Activated CD8-positive, alpha-beta memory T cell treated with anti-CD3 and anti-CD28 coated beads for 1 hour (primary cell): ENCODE measurements at places on chromosomes 5 and 9.

- no peak for DNase-seq
These were observed 30.0 kb downstream of the GFPT2 start for GRCh38 chr5:180323160-180323559.

DNA sequence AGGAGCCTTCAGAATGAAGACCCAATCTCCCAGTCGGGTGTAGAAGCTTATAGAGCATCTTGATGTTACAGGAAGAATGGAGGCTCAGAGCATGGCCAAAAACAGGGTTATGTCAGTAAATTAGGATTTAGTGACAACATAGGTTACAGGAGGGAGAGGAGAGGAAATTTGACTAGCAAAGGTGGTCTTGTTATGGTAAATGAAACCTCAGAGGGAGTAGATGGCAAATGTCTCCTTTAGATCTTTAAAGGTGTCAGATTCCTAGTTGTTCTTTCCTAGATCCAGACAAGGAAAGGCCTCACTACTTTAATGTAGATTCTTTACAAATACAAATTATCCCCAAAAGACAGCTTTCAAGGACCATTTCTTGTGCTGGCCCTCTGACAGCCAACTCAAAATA is 465.0 kb downstream of the DMRTA1 start:
- no peak for DNase-seq

DNA sequence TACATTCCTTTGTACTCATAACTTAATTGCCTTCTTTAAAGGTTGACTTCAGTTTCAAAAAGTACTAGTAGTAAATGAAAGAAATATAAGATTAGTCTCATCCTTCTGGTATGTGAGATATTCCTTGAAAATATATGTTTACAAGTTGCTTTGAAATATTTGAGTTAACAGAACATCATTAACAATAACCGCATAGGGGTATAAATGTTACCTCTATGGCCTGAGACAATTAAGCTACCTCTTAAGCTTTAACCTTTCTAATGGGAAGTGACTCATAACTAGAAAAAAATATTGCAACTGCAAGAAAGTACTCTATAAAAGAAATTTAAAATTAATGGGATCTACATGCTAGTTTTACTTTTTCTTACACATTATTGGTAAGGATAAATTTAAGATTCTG is 399.0 kb downstream of the CDH10 start:
- DNase-seq = no peak

GRCh38 chr9:130624154-130624553 is 40.2 kb upstream of the PRDM12 start:
- no peak for DNase-seq

DNA sequence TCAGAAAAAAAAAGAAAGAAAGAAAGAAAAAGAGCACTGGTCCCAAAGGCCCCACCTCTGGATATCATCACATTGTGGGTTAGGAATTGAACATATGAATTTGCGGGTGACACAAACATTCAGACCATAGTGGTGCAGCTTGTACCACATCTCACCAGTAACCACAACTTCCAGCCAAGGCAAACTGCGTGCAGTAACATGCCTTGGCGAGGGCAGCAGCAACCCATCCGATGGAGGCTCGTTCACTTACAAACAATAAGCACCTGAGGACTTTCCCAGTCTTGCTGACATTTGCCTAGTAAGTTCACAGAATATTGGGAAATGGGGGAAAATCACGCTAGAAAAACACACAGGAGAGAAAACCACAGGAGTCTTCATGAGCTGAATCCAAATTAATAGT is 508.1 kb downstream of the ZNF608 start:
- no peak for DNase-seq

DNA sequence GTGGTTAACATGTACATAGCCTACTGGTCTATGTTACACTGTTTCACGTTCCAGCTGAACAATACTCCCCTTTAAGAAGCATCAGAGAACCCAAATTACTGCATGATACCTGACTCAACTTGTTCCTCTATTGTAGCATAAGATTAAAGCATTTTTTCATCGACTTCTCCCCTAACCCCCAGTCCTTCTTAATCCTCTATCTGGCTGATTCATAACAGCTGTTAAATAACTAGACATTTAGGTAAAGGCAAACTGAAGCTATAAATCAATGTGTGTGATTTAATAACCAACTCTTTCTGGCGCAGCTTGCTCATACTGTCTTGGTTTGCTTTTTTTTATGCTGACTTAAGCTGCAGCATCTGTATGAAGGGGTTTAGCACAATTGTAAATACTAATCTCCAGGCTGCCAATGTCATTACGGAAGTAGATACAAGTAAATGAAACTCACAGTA is 94.2 kb upstream of the MTAP start:
- no peak for DNase-seq

- DNase-seq = no peak
These were observed 121.3 kb downstream of the DAB2IP start for GRCh38 chr9:121772600-121773285.

DNA sequence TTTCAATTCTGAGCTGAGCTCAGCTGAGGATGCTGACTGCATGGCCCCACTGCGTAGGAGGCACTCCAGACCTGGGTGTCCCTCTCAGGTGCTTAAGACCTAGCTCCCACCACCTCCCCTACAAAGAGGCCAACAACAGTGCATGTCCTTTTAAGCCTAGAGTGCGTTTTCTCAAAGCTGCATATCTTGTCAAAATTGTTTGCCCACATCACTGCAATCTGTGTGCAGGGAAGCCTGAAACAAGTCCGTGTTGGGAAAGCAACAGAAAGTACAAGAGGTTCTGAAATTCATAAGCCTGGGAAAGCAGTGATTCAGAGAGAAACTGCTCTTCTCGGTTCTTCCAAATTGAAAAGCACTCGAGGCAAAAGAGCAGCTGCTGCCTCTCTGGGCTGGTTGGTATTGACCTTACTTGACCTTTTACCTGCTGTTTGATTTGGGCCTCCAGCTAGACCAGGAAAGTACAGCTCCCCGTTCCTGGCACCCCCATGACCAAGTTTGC is 238.4 kb downstream of the NR2F1-AS1 start:
- no peak for DNase-seq

- DNase-seq = no peak
These were observed 57.7 kb downstream of the COMMD10 start for GRCh38 chr5:116142495-116142894.

- DNase-seq = no peak
These were observed 75.1 kb upstream of the SLC25A51 start for GRCh38 chr9:37978983-37979382.

- no peak for DNase-seq
These were observed 133.9 kb upstream of the SPEF2 start for GRCh38 chr5:35483780-35484179.

- DNase-seq = no peak
These were observed 805.1 kb downstream of the NR2F1-AS1 start for GRCh38 chr5:92775711-92776615.

DNA sequence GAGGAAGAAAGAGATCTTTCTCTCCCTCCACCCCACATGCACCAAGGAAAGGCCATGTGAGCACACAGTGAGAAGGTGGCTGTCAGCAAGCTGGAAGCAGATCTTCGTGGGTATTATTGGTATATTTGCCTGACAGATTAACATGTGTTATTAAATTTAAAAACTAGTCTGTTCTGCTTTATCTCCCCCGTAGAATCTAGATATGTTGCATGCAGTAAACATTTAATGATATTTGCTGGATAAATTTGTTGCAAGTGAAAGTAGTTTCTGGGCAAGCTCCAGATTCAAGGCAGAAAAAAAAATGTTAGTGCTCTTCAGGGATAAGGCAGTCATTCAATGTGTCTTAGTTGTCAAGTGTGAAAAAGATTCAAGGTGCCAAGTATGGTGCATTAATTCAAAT is 215.0 kb upstream of the TAS2R1 start:
- no peak for DNase-seq

DNA sequence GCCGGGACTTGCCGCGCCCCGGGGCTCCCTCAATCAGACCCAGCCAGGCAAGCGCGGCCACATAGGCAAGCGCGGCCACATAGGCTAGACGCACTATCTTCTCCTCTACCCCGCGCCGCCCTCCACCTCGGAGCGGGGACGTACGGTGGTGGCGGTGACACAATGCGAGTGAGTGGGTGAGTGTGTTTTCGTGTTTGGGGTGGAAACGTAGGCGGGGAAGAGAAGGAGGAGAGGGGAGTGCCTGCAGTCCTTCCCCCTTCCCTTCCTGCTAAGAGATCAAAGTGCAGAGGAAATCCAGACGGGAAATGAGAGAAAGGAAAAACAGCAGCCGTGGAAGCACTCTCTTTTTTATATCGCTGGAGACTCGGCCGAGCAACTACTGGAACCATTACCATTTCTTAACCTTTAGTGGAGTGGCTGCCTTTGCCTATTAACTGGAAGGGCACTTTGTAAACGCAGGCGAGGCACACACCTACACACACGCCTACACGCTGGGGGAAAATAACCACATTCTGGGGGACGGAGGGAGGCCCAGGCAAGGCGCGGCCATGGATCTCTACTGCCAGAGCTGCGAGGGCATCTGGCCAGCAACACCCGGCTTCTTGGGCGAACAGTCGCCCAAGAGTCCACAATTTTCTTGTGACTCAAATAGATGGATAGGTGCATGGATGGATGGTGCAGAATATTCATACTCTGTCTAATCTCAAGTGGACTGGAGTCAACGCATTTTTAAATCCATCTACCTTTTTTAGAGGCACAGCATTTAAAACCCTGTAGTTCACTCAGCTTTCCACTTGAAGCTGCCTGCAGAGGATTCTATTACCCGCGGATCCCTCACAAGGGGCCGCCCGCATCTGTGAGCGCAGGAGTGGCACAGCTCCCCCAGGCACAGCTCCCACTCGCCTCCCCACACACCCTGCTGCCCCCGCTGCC is 2.1 kb downstream of the EDIL3 start:
- no peak for DNase-seq

DNA sequence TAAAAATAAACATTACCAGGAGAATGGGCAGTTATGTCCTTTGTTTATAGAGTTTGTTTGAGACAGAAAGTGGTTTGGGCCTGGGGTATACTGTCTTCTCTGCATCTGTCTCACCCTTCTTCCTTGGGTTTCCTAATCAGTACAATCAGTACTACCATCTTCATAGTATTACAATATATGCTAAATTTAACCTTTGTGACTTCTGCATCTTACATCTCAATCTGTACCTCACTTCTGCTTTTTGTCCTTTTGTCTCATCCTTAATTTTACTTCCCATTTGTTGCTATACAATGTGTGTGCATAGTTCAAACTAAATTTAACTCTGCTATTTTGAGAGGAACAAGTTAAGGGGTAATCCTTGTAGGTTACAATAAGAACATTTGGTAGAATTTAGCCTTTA is 19.6 kb downstream of the FBXO38 start:
- no peak for DNase-seq

- no peak for DNase-seq
These were observed 57.4 kb downstream of the PSMB7 start for GRCh38 chr9:124357721-124358361.

GRCh38 chr9:103082494-103082893 is 87.4 kb downstream of the CYLC2 start:
- no peak for DNase-seq

DNA sequence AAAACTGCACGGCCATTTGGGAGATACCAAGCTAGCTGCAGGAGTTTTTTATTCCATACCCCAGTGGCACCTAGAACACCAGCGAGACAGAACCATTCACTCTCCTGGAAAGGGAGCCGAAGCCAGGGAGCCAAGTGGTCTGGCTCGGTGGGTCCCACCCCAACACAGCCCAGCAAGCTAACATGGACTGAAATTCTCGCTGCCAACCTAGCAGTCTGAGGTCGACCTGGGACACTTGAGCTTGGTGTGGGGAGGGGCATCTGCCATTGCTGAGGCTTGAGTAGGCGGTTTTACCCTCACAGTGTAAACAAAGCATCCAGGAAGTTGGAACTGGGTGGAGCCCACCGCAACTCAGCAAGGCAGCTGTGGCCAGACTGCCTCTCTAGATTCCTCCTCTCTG is 108.9 kb upstream of the CHD1 start:
- DNase-seq = peak; percentile 39

DNA sequence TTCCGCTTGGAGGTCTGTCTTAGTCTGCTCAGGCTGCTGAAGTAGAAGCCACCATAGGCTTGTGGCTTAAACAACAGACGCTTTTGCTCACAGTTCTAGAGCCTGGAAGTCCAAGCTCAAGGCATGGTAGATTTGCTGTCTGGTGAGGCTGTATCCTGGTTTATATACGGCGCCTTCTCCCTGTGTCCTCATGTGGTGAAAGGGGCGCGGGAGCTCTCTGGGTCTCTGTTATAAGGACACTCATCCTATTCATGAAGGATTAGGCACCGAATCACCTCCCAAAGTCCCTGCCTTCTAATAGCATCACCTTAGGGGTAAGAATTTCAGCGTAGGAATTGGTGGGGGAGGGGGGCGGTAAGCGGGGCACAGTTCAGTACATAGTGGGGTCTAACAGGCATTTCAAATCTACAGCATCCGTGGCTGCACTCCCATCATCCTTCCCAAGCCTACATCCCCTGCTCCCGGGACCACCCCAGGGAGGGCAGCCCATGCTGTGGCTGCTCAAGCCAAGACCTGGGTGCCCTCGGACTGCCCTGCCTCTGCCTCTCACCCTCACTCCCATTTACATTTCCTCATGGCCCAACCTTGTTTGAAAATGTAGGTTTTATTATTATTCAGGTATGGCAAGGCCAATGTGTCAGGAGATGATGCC is 15.1 kb upstream of the LPCAT1 start:
- DNase-seq = no peak

- no peak for DNase-seq
These were observed 12.4 kb upstream of the SIL1 start for GRCh38 chr5:139210585-139210984.

DNA sequence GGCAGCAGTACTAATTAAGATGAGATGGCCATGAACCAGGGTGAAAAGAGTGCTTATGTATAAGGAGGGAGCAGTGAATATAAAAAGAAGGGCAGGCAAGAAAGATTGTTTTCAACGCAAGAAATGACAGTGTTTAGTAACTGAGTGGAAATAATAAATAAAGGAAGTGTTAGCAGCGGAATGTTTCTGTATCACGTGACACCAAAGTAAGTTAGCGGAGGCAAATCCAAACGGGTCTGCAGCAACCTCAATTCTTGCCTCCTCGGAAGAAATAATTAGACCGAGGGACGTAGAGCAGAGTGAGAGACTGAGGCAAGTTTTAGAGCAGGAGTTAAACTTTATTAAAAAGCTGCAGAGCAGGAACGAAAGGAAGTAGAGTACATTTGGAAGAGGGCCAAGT is 15.4 kb upstream of the GAS1 start:
- DNase-seq = no peak

GRCh38 chr5:76804266-76804665 is 14.6 kb upstream of the F2RL1 start:
- no peak for DNase-seq

DNA sequence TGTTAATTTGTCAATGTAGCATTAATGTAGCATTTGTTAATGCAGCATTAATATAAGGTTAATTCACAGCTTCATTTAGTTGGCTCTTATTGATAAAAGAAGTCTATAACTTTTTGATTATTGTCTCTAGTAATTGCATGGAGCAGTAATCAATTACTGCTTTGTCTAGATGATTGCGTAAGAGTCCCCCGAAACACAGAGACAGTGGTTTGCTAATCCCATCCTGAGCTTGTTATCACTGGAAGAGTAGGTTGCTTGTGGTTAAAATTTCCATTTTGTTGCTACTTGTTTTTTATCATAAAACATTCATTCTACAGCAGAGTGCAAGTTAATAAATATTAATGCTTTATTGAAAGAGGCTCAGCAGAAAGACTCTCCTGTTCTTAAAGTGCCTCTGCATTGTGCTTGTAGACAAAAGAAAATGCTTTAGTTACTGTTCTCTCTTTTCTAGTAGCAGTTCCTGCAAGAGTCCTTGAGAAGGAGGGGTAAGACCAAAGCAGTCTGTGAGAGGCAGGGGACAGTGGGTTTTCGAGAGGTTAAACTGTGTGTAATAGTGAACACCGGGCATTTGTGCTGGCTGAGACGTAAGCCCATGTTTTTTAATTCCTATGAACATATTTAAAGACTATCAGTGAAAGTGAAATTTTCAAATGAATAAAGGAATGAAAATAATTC is 291.7 kb downstream of the TRPM3 start:
- no peak for DNase-seq
